Activated B cell treated with CpG ODN at 0.5 μM for 24 hours (primary cell): ENCODE measurements at places on chromosomes 4 and X. TPM values are rescaled to one million over a fixed set of nuclear protein-coding genes. Genes with fewer than 3 reads are reported as not detected.

Gene EVC2
- 0.69 and 1.1 TPM in 2 replicates for total RNA-seq

GRCh38 chr4:75189711-75190335 lies 256.9 kb downstream of the PARM1 start:
- DNase-seq = no peak
- no peaks in the 10 kb centered on the region for H3K36me3 ChIP-seq
- H3K27me3 ChIP-seq = peaks cover 6% of the 10 kb centered on the region
- H3K4me3 ChIP-seq = no peak overlapping the region
- no peak overlapping the region for H3K27ac ChIP-seq

DNA sequence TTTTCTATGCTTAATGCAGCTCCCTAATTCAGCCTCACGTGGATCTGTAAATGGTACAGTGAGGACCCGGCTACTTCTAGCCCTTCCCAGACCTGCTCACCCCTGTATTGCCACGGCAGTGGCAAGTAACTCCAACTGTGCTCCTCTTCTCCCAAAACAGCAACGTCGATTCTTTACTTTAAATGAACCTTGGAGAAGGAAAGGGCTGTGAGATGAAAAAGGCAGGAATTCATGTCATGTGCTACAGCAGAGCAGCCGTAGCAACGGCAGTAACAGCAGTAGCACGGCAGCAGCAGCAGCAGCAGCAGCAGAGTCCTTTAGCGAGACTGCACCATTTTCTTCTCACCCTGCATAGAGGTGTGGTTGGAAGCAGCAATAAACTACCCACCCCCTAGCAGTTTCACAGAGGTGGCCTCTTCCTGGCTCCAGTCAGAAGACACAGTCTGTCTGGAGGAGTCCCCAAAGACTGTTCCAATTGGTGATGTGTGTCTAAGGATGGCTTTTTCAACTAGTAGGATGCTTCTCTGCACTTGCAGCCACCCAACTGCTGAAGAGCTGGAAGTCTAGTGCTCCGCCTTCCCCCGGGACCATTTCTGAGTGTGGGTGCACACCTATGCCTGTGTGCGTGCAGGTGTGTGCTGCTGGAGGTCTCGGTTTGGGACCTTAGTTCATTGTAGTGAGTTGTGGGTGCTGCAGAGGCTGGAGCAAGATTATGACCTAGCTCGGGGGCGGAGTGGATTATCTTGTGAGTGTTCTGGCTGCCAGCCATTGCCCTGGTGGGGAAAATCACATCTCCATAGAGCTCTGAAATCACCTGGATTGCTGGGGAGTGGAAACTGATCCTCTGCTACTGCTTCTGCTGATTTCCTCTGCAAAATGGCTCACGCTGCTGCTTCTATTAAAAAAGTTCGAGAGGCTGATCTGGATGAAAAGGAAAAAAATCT lies 67.2 kb downstream of the ANK2 start:
- H3K4me1 ChIP-seq = no peaks in the 10 kb centered on the region
- H3K4me3 ChIP-seq = no peak overlapping the region
- H3K27me3 ChIP-seq = no peaks in the 10 kb centered on the region
- no peaks in the 10 kb centered on the region for H3K36me3 ChIP-seq
- no peak for DNase-seq
- H3K27ac ChIP-seq = no peak overlapping the region

DNA sequence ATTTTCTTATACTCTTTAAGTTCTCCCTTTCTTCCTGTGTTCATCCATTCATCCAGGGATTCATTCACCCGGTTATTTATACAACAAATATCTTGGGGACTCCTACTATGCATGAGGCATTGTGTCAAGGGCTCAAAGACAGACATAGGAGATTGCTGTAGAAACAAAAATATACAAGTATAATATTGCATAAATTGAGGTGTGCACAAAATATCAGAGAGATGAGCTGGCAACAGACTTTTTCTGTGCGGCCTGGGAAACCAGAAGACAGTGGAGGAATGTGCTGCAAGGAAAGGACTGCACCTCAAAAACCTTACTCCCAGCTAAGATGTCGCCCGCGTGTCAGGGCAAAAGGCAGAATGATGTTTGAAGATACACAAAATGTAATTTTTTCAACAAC lies 9.6 kb downstream of the OTOP1 start:
- no peak overlapping the region for H3K27ac ChIP-seq
- no peaks in the 10 kb centered on the region for H3K36me3 ChIP-seq
- peaks cover 30% of the 10 kb centered on the region for H3K27me3 ChIP-seq
- no peak overlapping the region for H3K4me3 ChIP-seq
